ENCODE measurements at places on chromosomes 1 and 21.

GRCh38 chr1:30514945-30515344 lies 208.4 kb downstream of the MATN1 start:
- no peak for DNase-seq

- no peak for DNase-seq
Observed at GRCh38 chr1:101073836-101074235, 48.3 kb upstream of the DPH5 start.

DNA sequence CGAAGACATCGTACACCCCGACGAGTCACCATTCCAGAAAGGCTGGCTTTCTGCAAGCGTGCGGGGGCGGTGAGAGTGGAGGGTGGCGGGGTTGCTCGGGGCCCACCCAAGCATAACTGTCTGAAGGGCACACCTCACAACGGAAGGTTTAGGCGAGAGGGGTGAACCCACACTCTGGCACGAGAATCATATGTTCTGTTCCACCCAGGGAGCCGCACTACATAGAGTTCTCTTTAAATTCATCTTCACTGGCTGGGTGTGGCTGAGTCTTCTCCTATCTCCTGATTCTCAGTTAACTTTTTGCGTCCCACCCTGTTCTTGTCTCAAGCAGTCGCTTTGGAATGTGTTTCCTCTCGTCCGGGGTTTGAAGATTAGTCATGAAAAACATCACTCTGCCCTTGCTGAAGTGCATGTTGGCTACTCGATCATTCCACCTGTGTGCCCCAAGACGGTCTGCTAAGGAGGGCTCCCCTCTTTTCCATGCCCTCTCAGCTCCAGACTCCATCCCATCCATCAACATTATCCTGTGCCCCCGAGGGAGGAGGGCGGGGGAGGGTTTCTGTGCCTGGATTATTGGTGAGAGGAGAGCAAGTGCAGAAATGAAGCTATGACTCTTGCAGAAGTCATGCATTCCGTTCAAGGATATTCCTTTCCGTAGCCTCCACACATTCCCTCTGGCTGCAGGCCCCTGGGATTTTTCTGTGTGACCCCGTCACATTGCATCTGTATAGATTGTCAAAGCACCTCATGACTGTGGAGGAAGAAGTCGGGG lies 53.5 kb upstream of the CD34 start:
- DNase-seq: no peak

DNA sequence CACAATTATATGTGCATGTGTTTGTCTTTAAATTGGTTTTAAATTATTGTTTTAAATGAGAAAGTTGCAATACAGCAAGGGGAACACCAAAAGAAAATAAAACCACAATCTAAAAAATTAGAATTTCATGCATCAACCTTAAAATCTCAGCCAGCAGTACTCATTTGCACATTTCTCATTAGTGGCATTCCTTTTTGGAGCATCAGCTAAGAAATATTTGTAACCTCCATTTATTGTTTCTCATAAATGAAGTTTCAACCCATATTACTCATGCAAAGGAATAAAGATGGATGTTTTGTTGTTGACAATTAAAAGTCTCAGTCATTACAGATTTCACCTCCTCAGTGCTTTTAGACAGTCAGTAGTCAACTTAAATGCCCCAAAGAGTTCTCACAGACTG lies 160.1 kb downstream of the TBX15 start:
- DNase-seq: no peak

DNA sequence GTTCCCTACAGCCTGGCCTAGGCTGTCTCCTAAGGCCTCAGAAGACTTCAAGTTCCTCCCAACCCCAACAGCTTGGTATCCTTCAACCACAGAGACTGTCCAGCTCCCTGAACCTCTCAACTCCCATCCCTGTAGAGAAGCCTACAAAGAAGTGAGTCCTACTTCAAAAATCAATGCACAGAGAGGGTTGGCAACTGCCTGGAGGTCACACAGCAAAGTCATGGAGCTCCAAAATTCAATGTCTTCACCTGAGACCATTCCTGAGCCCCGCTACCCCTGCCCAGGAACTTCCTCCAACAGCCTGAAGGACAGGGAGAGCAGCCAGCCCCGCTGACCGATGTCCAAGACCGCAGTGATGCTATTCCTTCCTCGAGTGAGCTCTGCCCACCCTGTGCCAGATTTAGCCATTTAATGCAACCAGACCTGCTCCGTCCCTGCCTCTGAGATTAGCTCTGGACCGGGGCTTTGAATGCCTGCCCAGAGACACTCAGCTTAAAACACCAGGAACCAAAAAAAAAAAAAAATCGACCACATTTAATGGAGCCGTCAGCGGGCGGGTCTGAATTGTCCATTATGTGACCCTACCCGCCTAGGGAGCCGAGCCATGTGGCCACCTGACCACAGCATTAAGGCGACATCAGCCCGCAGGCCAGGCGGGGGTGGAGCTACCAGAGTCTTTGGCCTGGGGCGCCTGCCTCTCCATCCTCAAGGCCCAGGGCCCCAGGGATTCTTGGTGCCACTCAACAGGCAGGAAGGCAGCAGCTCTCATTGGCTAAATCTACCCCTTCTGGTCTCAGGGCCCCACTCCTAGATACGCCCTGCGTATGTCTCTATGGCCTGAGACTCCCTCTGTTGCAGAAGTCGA lies 148.6 kb downstream of the SYF2 start:
- no peak for DNase-seq

- peak; percentile 47 for DNase-seq
Observed at GRCh38 chr1:44594871-44595735, 79.2 kb downstream of the TMEM53 start.

- DNase-seq: peak; percentile 89
Observed at GRCh38 chr1:23369335-23370013, at the start of gene ZNF436. TSS of gene ZNF436 (minus strand) at chr1:23369836. CDS start at chr1:23368005, 1,831 bp downstream.

DNA sequence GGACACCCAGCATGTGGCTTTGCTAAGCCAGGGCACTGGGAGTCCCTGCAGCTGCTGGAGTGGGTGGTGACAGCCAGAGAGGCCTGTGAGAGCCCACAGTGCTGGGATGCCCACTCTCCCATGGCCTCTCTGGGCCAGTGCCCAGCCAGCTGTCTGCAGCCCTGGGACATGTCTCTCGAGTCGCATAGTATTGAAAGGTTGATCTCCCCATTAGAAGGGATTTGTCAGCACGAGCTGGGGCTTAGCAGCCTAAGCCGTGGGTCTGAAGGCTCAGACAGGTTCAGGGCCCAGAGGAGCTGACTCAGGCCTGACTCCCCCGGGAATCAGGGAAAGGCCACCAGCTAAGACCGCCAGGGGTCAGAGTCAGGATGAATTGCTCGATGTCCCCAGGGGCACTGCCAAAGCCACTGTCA lies 53.5 kb downstream of the FOXD2 start:
- DNase-seq: no peak

- no peak for DNase-seq
Observed at GRCh38 chr1:7690076-7690475, 81.0 kb upstream of the VAMP3 start.

DNA sequence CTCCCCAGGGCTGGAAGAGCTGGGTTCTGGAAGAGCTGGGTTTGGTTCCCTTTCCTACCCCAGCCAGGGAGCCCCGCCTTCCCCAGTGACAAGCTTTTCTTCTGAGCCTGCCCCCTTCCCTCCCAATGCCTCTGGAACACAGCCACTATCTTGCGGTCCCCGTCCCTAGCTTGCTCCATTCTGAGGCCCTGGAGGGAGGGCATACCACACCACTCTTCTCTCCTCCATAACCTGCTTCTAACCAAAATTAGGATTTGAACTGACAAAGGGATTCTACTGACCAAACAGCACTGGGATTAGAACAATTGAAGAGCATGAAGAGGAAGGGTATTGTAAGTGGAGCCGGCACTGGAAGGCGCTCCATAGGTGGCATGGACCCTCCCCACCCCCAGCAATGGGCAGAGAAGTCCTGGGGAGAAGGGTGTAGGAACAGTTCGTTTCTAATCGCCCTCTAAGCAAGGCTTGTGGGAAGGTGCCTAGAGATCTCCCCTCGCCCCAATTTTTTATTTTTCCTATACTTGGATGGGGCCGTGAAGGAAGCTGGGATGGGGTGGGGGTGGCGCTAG lies 690 bp downstream of the C1orf216 start:
- DNase-seq: no peak

Data from left kidney (tissue), 8 donors.